ENCODE measurements at places on chromosomes 6 and 20.

GRCh38 chr6:169935861-169936260 lies 184.4 kb downstream of the ERMARD start:
- DNase-seq, result no peak

DNA sequence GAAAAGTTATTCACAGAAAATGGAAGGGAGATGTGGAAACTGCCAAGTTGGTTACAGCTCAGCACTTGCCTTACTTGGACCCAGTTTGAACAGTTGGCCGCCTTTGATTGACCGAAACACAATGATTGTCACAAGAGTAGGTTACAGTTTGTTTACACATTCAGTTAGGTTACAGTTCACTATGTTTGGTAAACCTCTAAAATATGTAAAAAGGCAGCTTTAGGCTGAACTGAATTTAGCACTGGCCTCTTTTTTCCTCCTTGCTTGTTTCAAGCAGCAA lies 116.2 kb downstream of the OLIG3 start:
- DNase-seq, result no peak

- no peak for DNase-seq
Measured at GRCh38 chr6:149567194-149567586, 1.0 kb downstream of the GINM1 start.

DNA sequence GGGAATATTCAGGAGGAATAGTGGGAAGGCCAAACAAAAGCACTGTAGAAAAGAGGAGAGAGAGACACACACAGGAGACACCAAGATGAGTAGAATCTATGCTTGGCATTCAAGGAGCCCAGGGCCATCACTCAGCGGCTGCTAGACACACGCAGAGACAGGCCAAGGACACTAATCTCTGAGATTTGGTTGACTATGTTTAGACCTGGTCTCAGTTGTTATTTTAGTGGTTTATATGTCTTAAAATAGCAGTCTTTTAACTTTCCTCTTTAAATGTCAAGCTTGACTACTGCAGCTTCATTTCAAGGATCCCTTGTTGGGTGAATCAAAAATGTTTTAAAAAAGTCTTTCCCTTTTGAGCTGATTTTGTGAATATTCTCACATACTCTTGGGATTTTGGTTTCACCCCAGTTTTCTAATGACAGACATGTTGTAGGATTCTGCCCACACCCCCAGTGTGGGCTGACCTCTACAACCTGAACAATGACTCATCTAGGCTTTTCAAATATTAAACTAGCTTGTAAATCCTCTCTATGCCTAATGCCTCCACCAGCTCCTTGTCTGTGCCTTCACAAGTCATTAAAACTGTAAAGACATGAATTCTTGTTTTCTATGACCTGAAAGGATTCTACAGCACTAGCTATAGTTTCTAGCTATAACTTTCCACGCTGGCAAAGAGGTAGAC lies 142.7 kb upstream of the EXOC2 start:
- DNase-seq, result no peak

DNA sequence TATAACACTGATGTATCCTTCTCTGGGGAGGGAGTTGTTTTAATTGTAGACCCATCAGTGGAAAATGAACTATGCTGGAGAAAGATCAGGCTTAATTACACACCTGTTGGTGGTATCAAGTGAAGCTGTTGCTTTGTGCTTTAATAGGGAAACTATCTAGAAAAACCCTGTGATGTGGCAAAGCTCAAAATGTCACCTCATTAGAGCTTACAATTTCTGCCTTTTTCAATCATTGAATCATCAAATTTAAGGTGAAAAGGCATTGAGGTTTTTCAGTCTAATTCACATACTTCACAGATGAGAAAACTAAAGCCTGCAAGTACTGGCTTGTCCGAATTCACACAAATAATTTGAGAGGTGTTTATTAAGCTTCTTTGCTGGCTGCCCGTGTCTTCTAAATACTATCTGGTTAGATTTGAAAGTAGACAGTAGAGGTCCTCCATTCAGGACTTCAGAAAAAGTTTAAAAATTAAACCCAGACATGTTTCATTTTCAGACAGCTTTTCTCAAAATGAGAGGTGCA lies 143.3 kb upstream of the MAP3K7 start:
- DNase-seq, result no peak

- DNase-seq, result no peak
Measured at GRCh38 chr6:111524252-111524651, 41.2 kb upstream of the REV3L start.

DNA sequence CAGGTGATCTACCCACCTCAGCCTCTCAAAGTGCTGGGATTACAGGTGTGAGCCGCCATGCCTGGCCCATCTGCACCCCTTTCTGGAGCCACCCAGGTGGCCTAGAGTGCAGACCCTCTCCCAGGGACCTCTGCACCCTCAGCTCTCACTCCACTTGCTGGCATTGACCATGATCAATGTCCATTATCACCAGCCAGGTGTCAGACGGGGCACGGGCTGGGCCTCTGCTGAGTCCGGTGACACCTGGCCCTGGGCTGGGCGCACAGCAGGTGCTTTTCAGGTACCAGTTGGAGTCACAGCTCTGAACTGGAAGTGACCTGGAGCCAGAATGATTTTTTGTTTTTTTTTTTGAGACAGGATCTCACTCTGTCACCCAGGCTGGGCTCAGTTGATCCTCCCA lies 91.8 kb upstream of the PMEPA1 start:
- DNase-seq, result peak; percentile 3

GRCh38 chr6:106579281-106579680 lies 50.0 kb downstream of the RTN4IP1 start:
- DNase-seq, result no peak

DNA sequence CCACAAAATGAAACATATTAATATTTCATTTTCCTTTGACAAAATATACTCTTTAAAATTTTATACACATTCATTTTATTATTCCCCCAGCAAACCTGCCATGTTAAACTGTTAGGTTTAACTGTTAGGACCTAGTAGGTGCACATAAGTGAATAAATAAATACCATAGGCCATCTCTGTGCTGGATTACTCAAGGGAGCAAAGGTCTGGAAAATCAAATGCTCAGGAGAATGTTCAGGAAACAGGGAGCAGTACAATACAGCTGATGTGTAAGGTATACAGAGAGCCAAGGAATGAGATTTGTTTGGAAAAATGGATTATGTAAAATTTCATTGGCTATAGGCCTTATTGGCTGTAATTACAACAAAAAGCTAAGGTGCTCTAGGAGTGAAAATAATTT lies 339.3 kb downstream of the BCKDHB start:
- no peak for DNase-seq

GRCh38 chr20:20000211-20000968 lies 16.8 kb upstream of the NAA20 start:
- DNase-seq, result no peak

- no peak for DNase-seq
Measured at GRCh38 chr6:34912715-34913464, 23.8 kb downstream of the ANKS1A start.

DNA sequence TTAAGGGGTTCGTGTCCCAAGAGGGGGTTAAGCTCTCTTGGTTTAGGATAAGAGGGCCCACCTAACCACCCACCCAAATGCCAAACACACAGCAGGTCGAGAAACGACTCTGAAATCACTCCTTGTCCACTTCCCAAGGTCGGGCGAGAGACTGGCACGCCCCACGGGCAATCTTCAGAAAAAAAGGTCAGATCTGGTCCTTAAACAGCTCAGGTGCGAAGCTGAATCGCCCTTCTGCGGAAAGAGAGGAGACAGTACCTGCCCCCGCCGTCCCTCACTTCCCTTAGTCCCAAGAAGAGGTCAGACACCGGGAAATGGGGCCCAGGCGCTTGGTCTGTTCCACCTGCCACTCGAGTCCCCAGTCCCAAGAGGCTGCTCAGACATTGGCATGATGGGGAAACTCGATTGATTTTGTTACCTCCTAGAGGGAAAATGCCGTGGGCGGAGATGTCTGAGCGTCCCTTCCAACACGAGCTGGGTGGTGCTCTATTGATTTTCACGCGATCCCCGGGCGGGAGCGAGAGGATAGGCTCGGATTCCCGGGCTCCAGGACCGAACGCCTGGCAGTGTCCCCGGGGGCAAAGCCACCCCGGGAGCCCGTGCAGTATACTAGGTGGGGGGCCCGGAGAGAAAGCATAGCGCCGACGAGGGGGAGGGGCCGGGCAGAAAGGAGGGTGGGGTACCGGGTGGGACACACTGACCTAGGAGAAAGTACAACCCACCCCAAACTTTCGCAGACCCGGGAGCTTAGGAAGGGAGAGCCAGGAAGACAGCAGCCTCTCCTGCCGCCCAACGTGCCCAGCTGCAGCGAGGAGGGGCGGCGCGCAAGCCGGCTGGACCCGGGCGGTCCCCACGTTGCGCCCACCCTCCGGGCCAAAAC lies 1.1 kb upstream of the SAMD5 start:
- peak; percentile 42 for DNase-seq

- DNase-seq, result peak; percentile 34
Measured at GRCh38 chr6:13229205-13230085, 98.9 kb downstream of the TBC1D7 start.

DNA sequence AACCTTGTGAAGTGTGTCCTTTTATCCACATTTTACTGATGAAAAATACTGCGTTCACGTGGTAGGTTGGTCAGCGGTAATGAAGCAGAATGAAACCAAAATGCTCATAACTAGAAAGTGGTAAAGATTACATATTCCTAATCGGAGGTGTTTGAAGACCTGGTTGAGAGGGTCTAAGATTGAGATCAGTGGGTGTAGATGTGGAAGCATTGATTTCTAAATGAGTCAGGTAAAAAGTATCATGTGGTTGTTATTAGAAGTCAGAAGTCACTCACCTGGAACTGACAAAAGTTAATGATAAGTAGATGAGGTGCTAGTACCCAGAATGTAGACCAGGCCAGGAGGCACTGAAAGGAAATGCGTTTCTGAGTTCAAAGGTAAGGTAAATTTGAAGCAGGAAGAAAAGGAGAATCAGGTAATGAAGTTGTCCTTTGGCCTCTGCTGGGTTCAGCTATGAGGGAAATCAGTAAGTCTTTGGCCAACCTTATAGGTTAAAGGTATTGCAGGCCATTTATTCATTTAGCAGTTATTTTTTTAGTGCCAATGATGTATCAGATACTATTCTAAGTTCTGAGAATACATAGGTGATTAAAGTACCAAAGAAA lies 31.2 kb downstream of the FAM83B start:
- DNase-seq, result no peak

- DNase-seq, result no peak
Measured at GRCh38 chr6:14790976-14791375, 454.9 kb upstream of the JARID2 start.

- DNase-seq, result no peak
Measured at GRCh38 chr6:80250391-80250997, 144.0 kb downstream of the BCKDHB start.
